Stimulated activated CD4-positive, alpha-beta T cell treated with anti-CD3 and anti-CD28 coated beads, Interleukin-1b, Interleukin-23, amount 100 ng/mL, for 1 hour (primary cell): ENCODE measurements at places on chromosomes 5 and 9.

- no peak for DNase-seq
Measured at GRCh38 chr5:101995585-101995984, 300.5 kb downstream of the SLCO4C1 start.

DNA sequence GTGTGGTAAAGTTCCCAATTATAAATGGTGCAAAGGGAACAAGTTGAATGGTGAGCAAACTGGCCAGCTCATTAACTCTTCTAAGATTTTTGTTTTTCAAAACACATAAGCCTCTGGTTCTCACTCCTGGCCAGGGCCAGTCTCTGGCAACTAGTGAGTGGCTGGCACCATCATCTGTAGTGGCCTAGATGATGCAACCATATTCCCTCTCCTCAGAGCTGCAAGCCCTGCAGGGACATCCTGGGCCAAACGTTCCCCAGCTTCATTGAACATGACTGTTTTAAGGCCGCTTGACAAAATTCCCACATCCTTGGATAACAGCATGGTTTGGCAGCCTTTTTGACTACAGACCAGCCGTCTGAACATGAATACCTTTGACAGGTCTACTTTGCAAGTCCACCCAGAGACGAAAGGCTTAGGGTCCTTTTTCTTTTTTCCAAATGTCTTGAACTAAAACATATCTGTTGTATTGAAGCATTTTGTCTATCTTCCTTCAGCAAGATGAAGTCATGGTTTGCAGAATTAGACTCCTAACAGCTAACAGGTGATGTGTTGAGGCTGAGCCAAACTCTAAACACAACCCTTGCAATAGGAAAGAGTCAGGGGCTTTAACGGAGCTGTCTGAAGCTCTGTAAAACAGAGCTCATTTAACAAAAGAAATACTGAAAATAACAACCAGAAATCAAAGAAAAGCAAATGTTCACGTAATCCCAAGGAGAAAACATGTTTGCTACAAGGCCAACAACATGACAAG, 23.8 kb downstream of the MACROH2A1 start:
- DNase-seq: no peak

GRCh38 chr5:1757511-1757910, 42.1 kb downstream of the MRPL36 start:
- no peak for DNase-seq

- no peak for DNase-seq
Measured at GRCh38 chr5:37871023-37871815, 31.4 kb upstream of the GDNF start.

GRCh38 chr5:165290535-165290934, 1785.1 kb downstream of the MAT2B start:
- DNase-seq: no peak

- DNase-seq: no peak
Measured at GRCh38 chr9:34562135-34562745, 27.3 kb downstream of the CNTFR start.
